ENCODE measurements at places on chromosomes 3 and 15. TPM values are rescaled to one million over a fixed set of nuclear protein-coding genes. Genes with fewer than 3 reads are reported as not detected.

The TIMP4 gene
- 4.7 TPM for total RNA-seq

DNA sequence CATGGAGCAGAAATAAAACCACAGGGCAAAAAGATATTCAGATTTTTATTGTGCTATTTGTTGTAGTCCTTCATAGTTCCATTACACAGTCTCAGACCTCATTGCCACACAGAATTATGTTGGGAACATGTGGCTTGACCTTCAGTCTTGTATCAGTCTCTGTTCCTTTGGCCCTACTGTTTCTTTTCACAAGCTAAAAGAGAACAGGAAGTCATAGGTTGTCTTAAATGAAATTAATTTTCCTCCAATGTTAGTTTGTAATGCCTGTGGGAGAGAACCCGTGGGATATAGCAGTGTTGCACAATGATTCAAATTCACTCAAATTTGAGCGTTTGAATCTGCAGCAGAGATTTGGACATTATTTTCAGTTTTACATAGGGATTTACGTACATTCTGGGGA, 359.9 kb downstream of the LRTM1 start:
- DNase-seq, result no peak

GRCh38 chr3:170469151-170470062, 50.7 kb downstream of the CLDN11 start:
- no peak for DNase-seq

The C3orf38 gene
- 14.4 TPM for total RNA-seq

- no peak for DNase-seq
Observed at GRCh38 chr3:188128905-188129304, 25.1 kb upstream of the LPP start.

GRCh38 chr3:155701882-155702465, 42.9 kb downstream of the PLCH1 start:
- DNase-seq, result peak; percentile 49

Measured in NCI-H460 (cell line).